Left lobe of liver (tissue), 2 donors: ENCODE measurements at places on chromosomes 2 and 18. TPM values are rescaled to one million over a fixed set of nuclear protein-coding genes. Genes with fewer than 3 reads are reported as not detected.

Gene EGR4
- total RNA-seq, result not detected

Gene CHRNG
- not detected for total RNA-seq

Gene DSEL
- total RNA-seq, result 2.5 TPM

Gene RAB6D
- not detected for total RNA-seq

Gene RUFY4
- total RNA-seq, result not detected

Gene MERTK
- 14.3 TPM for total RNA-seq

Gene GKN1
- not detected for total RNA-seq

Gene PPIG
- total RNA-seq, result 23.0 TPM

Gene HOXD1
- total RNA-seq, result not detected

Gene ZNF396
- 1.2 TPM for total RNA-seq

Gene EHBP1
- total RNA-seq, result 50.0 TPM
